HS-27A (cell line): ENCODE measurements at places on chromosomes 1 and 21.

DNA sequence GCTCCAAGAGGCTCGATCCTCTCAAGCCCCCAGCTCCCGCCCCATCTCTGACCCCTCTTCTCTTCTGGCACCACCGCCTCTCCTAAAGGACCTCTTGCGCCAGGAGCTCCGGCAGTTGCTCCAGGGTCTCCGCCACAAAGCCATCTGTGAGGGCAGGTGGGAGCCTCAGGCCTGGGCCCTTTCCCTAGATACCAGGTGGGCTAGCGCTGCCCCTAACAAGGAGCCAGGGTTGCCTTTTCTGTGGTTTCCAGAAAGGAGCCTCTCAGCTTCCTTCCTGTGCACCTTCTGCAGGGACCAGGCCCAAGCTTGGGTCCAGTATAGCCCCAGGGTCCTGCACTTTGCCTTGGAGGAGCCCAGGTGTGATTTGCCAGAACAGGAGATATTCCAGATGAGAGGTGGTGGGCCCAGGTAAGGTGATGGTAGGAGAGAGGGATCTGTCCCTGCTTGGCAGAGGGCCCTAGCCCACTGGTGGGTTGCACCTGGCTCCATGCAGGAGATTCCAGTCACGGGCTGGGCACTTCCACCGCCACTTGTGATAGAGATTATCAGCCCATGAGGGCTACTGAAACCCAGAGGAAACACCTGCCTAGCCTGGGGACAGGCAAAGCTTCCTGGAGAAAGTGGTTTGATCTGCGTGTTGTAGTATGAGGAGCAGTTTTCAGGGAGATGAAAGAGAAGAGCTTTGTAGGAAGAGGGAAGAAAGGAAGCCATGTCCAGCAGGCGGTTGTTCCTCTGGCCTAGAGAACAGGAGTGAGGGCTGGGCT is 1.0 kb downstream of the CCDC24 start:
- DNase-seq = no peak

GRCh38 chr1:26387447-26387846 is 14.9 kb upstream of the ZNF683 start:
- no peak for DNase-seq

- no peak for DNase-seq
Observed at GRCh38 chr1:26771285-26771642, 16.5 kb upstream of the PIGV start.

DNA sequence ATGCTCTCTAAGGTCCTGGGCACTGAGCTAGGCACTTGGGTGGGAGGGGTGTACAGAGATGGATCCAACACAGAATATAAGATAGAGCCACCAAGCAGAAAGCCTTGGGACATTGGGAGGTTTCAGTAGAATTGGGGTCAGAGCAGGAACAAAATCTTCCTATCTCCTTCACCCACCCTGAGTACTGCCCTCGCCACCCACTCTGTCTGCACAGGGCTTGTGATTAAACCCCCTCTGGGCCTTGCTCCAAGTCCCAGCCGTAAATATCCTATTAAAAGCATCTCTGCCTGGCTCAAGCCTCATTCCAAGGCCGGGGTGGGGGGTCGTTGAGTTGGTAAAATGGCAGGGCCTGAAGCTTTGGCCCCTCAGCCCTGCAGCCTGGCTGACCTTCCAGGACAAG is 166.7 kb downstream of the GRIK3 start:
- no peak for DNase-seq

DNA sequence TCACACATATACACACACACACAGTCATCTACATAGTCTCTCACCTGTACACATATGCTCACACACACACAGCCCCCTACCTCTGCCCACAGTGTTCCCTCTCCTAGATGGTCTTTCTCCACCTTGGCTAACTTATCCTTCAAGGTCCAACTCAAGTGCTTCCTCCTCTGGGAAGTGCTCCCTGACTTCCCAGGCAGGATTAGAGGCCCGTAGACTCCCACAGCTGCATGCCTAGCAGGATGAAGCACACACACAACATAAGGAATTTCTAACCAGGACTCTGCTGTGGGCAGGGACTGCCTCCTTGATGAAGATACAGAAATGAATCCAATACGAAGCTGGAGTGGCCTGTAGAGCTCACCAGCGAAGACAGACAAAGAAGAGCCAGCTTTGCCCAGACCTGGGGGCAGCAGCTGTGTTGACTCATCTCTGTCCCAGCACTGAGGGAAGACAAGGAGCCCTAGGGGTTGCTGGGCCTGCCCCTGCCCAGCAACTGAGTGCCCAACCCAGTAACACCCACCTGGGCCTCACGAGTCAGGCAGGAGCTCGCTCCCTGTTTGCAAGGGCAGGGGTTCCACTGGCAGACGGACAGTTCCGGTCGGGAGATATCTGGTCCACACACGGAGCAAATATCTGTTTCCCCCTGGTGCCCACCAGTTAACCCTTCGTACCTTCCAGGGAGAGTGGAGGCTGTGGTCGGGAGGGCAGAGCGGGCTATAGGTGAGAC is 100.8 kb downstream of the DMRTB1 start:
- no peak for DNase-seq

DNA sequence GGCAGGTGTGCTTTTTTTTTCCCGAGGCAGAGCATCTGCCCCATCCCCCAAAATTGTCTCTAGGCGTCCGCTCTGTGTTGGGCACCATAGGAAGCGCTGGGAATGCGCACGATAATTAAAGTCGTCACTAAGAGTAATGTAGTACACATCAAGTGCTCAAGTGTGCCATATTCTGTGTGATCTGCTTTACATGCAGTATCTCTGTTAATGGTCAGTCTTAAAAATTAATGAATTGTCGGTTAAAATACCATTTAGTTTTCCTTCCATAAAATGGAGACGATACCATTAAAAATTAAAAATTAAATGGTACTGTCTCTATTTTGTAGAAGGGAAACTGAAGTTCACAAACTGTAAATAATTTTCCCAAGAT is 544 bp upstream of the CCT8 start:
- no peak for DNase-seq

DNA sequence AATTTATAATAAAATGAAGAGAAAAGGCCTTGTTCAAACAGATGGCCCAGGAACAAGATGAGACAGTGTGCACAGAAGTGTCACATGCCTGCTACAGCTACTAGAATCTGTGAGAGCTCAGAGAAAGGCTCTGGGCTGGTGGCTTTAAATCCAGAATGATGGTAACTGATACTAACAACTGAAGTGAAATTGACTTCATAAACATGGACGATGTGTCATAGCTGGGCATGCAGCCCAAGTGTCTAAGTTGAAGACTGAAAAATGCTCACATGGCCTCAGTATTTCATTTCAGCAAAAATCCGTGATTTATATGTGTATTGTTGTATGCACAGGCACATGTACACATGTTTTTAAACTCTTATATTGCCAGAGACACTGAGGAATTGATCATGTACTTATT is 208.3 kb upstream of the RUNX1 start:
- DNase-seq = peak; percentile 73

GRCh38 chr21:41640748-41641509 is 125.9 kb downstream of the RIPK4 start:
- peak; percentile 22 for DNase-seq

GRCh38 chr1:29456685-29457435 is 220.5 kb downstream of the PTPRU start:
- no peak for DNase-seq

DNA sequence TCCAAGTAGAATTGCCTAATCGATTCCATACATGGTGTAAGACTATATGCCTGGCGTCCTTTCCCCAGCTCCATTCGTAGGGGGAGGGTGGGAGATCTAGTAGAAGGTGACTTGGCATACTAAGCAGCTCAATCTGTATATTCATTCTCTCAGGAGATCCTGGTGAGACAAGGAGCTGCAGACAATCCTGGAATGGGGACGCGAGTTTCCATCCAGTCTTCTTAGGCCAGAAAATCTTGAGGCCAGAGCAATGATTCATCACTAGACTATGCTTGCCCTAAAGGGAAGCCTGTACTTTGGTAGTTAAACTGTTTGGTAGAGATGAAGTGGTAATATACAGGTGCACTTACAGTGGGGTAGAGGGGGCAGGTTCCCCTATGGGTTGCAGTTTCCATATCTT is 468.7 kb downstream of the ADGRL2 start:
- no peak for DNase-seq

- no peak for DNase-seq
Observed at GRCh38 chr1:43232482-43232881, 37.3 kb upstream of the TMEM125 start.

DNA sequence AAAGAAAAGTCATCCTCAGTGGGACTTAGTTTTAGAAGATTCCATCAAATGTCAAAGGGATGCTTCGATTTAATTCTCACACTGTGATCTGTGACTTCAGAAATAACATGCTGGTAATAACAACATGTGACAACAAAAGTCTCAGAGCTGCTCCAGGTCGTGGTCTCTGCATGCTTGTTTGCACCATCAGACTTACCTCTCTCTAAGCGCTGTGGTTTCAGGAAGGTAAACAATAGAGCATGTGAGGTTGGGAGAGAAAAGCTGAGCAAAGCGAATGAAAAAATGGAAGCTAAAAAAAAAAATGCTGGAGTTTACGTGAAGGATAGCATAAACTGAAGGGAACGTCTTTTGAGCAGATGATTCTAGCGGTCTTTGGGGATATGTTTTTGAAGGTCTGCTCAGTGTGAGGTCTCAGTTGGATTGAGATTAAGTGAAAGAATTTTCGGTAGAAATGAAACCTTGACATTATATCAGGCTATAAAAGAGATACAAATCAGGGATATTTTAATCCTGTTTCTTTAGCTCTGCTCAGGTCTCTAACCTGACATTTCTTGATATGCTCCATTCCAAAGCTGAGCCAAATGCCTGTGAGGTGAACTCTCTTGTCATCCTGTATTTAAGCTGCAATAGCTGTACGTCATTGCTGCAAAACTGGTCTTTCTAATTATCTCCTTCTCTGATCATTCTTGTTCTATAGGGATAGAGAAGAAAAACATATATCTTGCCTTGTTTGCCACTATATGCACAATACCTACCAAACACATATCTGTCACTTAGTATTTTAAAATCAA is 86.5 kb downstream of the C1orf21 start:
- no peak for DNase-seq

DNA sequence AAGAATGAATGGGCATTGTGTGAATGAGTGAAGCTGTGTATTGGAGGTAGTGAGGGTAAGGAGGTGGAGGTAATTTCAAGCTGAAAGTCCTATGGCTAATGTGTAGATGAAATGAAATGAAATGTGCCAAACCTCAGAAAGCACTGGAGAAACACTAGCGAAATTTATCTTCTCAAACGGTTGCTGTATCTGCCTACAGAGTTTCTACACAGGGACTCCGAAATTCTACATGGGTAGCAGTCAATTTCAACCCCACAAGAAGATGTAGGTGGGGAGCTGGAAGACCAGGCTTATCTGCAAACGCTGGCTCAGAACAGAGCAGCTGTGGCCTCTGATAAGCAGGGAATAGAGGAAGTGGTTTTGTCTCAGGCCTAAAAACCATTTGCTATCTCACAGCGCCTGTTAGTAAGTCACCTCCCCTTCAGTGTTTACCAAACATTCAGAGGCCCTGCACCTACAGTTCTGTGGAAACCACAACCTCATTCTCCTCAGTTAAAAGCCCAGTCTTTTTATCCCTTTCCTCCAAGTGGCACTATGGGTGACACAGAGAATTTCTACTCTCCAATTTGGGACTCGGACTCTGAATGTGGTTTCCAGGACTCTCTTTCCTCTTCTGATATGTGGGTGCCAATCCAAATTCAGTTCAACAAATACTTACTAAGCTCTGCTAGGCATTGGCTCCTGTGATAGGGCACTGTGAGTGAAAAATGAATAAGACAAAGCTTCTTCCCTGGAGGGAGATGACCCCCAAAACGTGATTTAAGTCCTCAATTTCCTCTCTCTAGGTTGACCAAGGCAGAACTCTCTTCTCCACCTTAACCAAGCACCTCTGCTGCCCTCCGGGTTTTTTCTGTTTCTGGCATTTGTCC is 17.2 kb upstream of the SLAMF6 start:
- DNase-seq = no peak

DNA sequence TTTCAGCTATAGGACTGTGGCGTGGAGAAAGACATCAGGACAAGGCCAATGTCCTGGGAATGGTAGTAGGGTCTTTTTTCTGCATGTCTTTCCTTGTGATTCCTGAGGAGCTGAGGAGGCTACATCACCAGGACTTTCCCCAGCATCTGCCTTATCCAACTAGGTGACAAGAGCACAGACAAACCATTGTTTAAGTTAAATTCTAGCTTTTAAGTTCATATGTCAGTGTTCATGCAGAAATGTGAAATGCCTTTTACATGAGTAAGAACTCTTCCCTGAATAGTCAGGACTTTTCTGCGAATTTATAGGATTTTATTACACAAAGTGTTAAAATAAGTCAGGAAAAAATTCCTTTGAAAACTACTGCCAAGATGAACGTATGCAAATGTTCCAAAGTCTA is 154.2 kb downstream of the PTGER3 start:
- no peak for DNase-seq

DNA sequence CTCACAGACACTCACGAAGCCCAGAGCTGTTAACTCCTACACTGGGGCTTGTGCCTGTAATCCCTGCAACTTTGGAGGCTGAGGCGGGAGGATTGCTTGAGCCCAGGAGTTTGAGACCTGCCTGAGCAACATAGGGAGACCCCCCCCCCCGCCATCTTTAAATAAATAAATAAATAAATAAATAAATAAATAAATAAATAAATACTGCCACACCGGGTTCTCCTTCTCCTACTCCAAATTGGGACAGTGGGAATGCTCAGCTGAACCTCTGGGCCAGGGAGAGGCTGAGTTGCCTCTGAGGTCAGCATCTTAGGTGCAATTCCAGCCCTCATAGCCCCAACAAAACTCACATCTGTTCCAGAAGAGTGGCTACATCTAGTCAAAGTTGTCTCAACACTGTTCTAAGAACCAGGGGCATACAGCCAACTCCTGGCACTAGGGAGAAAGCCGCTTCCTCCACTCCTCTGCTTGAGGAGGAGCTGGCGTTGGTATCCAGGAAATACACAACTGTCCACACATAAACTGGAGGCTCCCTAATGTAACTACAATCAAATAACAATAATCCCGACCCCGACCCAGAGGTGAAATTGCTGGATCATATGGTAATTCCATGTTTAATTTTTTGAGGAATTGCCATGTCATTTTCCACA is 27.0 kb downstream of the C1orf216 start:
- DNase-seq = no peak

GRCh38 chr1:116483481-116484309 is 87.1 kb downstream of the CD58 start:
- no peak for DNase-seq

DNA sequence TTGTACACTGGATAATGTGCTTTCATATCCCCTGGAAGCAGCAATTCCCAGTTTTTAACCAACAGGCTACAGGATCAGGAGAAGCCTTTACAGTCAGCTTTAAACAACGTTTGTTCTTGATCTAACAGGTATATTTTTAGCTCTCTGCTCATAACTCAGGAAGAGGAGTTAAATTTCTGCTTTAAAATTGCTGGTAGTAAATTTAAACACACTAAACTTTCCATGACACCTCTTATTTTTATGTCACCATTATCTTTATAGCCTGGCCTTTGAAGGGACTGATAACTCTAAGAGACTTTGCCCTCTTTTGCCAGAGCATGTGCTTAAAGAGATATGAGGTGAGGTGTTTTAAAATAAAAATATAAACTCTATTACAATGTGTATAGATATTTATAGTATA is 119.6 kb upstream of the BRINP3 start:
- DNase-seq = no peak

- no peak for DNase-seq
Observed at GRCh38 chr1:173529106-173529505, 52.0 kb downstream of the PRDX6 start.

GRCh38 chr1:166297993-166298392 is 131.2 kb upstream of the FAM78B start:
- DNase-seq = no peak
